LHCN-M2 (cell line): ENCODE measurements at places on chromosomes 2 and 18. TPM values are rescaled to one million over a fixed set of nuclear protein-coding genes. Genes with fewer than 3 reads are reported as not detected.

GRCh38 chr2:151040039-151040438 lies 221.6 kb downstream of the RBM43 start:
- no peak for DNase-seq

- DNase-seq = peak; percentile 44
Observed at GRCh38 chr18:58937071-58937886, 72.6 kb downstream of the ZNF532 start.

- peak; percentile 45 for DNase-seq
Observed at GRCh38 chr2:33494155-33494779, 17.8 kb downstream of the RASGRP3 start.

- DNase-seq = no peak
Observed at GRCh38 chr2:176976736-176977685, 235.6 kb upstream of the HNRNPA3 start.

GRCh38 chr2:69223759-69224511 lies 163.1 kb downstream of the GFPT1 start:
- DNase-seq = no peak

DNA sequence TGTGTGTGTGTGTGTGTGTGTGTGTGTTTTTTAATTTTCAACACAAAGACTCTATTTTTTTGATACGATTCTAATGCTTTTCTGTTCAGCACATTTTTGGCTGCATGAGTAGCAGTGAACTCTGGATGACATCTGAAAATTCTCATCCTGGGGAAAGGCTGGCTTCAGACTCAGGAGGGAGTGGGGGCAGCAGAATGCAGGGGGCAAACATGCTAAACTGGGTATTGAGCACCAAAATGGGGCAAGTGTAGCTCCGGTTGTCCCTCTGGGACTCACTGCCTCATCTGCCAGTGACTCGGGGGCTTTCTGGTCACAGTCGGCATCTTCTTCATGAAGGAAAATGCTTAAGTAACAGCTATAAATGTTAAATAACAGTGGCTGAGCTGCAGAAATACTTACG lies 116.8 kb upstream of the PID1 start:
- DNase-seq = no peak

- DNase-seq = no peak
Observed at GRCh38 chr2:60947056-60947455, 65.7 kb downstream of the REL start.

DNA sequence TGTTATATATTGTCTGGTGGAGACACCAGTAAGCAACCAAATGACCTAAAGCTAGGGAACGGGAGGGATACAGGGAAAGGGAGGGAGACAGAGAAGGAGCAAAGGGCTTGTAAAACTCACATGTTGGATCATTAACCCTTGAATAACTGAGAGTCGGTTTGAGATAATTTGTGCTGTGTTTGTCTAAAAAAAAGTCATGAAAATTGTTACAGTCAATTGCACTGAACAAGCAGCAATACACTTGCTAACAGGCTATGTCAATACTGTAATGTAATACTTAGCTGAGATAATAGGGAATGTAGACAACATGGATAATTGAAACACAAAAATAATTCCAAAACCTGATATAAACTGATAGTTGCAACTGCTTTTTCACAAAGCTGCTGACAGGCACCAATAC lies 71.3 kb upstream of the ZNF521 start:
- DNase-seq = no peak

GRCh38 chr2:202373490-202373889 lies 2.6 kb upstream of the BMPR2 start:
- no peak for DNase-seq

DNA sequence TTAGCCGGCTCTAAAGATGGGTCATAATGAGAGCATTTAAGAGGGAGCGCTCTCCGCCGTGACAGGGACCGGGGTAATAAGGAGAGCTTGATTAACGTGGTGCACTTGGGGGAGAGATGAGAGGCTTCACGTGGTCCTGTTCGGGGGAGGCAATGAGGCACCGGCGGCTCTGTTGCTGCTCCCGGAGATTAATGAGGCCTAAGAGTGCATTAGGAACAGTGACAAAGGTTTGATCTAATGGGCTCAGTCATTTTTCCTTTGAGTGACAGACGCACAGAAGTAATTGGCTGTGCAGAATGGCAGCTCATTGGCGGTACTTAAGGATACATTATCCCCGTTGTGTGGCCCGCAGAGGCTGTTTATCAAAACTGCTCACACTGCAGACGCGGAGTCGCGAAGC lies 250.7 kb downstream of the GBX2 start:
- DNase-seq = no peak

DNA sequence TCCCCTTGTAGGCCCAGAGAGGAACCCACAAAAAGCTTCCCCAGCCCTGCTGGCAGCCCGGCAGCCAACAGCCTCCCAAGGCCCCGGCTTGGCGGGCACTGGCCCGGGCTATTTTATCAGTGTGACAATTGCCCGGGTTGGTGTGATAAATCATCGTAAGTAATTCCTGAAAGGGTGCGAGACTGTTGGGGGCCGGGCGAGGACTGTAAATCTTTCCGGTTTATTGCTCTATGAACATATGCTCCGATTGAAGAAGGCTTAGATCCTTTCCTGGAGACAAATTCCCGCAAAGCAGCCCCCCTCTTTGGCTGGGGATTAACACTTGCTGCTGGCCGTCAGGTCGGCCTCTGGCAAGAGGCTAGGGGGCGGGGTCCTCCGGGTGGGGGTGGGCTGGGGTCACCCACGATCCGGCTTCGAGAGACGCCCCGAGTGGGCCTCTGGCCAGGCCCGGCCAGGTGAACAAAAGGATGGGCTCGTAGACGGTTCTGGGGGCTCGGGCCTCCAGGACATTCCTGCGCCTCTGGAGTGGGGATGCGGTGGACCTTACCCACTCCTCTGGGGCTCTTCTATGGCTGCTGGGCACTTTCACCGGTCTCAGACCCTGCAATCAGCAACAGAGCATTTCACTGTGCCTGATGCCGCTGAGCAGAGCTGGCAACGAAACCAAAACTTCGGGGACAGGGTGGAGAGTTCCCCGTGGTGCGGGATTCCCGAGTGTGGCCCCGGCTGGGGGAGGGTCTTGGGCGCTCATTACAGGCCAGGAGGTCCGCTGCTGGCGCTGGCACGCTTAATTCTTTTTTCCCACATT lies 2.0 kb downstream of the HOXD3 start:
- DNase-seq = no peak

GRCh38 chr18:3305354-3305762 lies 43.4 kb downstream of the MYL12B start:
- peak; percentile 92 for DNase-seq

GRCh38 chr2:96156011-96156820 lies 11.0 kb upstream of the DUSP2 start:
- no peak for DNase-seq

- DNase-seq = no peak
Observed at GRCh38 chr2:141490886-141491285, 639.9 kb downstream of the LRP1B start.

DNA sequence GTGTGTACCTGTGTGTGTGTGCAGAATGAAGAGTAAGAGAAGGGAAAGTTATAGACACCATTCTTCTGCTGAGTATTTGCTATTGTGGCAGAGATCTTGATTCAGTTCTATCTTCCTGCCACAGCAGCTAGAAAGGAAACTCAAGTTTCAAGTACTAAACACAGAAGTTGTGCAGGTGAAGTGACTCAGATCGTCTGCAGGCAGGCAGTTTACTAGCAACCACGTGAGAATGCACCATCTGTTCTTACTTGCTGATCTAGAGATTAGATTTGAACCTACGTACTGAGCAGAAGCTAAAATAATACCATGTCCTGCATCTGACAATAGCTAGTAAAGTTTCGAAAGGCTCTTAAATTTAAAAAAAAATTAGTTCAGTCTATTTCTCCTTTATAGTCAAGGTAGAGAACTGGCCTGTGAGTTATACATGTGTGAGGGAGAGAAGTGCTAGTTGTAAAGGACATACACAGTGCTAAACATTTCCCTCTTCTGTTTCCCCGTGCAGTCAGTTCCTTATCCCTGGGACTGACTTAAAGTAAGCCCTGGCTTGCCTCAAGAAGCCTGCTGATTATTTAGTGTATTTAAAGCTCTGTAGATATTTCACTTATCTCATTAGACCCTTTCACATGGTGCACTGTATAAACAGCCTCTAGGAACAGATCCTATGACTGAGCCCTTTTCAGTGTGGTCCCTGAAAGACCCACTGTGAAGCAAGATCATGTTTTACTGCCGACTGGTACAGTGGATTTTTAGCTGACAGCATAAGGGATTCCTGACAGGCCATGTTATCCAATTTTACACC lies 45.0 kb downstream of the SLC38A11 start:
- peak; percentile 72 for DNase-seq

GRCh38 chr18:24917767-24918166 lies 434.2 kb downstream of the ZNF521 start:
- DNase-seq = no peak

DNA sequence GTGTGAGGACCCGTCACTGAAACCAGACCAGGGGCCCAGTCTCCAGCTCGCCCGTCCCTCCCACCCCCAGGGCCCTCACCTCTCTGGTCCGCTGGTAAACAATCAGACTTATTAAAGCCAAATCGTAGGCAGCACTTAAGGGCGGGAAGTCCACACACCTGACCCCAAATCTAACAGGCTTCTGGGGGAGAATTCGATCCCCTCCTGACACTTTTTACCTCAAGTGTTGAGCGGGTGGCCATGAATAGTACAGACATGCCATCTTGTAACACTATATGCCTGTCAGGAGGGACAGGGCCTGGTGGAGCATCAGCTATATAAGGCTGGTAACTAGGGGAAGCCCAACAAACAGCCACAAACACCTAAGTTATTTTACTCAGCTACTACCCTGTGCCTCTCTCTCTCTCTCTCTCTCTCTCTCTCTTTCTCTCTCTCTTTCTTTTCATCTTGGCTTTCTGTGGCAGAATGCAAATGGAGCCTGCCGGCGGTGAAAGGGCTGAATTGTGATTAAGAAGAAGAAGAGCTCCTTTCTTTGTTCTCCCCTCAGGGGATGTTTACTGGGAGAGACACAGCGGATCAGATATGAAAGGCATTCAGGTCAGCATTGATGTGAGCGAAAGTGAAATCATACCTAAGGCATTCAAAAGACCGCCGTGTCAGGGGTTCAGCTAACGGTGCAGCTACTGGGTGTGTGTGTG lies 9.5 kb downstream of the ZEB2 start:
- peak; percentile 60 for DNase-seq

- no peak for DNase-seq
Observed at GRCh38 chr2:176967911-176968450, 244.6 kb upstream of the HNRNPA3 start.

DNA sequence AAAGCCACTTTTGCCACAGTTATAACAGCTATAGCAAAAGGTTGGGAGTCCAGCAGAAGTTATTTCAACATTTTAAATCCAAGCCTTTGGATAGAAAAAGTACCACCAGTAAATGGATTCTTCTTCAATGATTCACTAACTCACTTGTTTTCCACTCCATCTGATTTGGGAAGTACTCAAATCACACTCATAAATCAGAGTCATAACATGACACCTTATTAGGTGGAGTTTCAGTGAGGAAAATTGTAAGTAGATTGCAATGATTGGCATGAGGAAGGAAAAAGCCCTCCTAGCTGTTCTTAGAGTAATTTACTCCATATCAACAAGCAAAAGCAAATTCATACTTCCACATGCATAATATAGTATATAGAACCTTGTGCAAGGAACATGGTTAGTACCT lies 132.9 kb downstream of the NR4A2 start:
- no peak for DNase-seq

DNA sequence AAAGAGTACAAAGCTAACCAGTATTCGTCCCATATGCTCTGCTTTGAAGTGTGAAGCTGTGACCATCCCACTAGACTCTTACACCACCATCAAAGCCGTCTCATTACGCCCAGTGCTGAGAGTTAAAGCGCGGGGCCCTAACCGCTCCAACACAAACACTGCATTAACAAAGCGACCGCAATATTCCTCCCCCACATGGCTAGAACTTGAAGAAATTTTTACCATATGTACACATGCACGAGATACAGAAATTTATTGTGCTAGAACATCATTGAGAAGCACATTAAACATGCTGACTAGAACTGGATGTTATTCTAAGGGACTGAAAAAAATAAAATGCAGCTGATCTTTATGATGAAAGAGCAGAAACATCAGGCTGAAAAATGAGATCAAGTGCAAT lies 20.5 kb downstream of the FTCDNL1 start:
- no peak for DNase-seq

DNA sequence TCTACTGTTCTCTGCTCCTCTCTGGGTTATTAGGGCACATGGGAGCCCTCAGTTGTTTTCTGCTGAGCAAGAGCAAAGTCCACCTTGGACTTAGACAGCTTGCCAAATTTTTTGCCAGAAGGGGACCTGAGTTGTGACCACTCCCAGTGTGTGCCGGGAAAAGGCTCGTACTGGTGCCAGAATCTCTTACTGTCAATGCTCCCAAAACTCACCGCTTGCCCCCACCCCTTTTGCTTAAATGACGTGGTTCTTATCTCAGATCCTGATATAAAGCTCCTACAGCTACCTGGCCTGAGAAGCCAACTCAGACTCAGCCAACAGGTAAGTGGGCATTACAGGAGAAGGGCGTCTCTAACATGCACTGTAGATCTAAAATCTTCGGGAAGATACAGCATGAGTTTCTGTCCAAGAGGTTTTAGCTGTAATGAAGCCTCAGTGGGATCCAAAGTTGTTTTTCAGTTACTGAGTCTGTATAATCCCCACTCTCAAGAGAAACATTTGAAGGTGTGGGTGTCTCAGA lies at the start of gene REG1A:
TSS of gene REG1A (plus strand) at position 295 of the 520 bp plus-strand sequence. CDS start 374 bp downstream, outside the sequence.
- DNase-seq = no peak

DNA sequence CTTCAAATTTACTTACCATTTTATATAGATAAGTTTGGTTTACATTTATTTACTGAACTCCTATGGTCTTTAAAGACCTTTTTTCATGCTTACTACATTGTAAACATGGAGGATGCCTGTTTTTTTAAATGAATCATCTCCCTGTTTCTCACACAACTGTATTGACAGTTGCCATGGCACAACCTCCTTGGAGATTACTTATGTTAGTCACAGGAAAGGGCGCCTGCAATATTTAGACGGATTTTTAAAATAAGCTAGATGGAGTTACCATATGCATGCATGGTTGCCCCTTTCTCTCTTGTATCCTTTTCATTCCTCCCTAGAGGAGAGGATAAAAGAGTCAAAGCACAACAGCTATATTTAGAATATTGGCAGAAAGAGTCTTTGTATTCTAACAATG lies 34.8 kb upstream of the CCDC102B start:
- DNase-seq = peak; percentile 87

GRCh38 chr18:13036622-13037320 lies 45.6 kb downstream of the CEP192 start:
- DNase-seq = peak; percentile 24

ZNF396 gene
- 0.19 and 0.69 TPM in 2 replicates for total RNA-seq

ARHGAP25 gene
- total RNA-seq = 0.13 TPM in 1 of 2 replicates, not detected in the other

SH3RF3 gene
- total RNA-seq = 6.6 and 7.4 TPM in 2 replicates

IL36RN gene
- total RNA-seq = not detected in 2 replicates

DNAH7 gene
- 0.26 and 0.86 TPM in 2 replicates for total RNA-seq

ANKRD30B gene
- 1.1 and 1.4 TPM in 2 replicates for total RNA-seq

CIB4 gene
- not detected in 2 replicates for total RNA-seq

RESP18 gene
- total RNA-seq = not detected in 2 replicates

PROM2 gene
- 0.06 TPM in 2 replicates for total RNA-seq

LINC00305 gene
- total RNA-seq = not detected in 2 replicates

MOCOS gene
- 4.2 and 5.7 TPM in 2 replicates for total RNA-seq

STAT4 gene
- 0.13 and 0.75 TPM in 2 replicates for total RNA-seq

CCDC141 gene
- 2.4 and 3.7 TPM in 2 replicates for total RNA-seq

SP140 gene
- 0.34 TPM in 1 of 2 replicates, not detected in the other for total RNA-seq

SLC4A5 gene
- 0.11 TPM in 1 of 2 replicates, not detected in the other for total RNA-seq

TGFA gene
- total RNA-seq = not detected in 2 replicates

ASXL3 gene
- total RNA-seq = under 0.01 TPM in 1 of 2 replicates, not detected in the other
